ENCODE measurements at places on chromosomes 2 and 18. TPM values are rescaled to one million over a fixed set of nuclear protein-coding genes. Genes with fewer than 3 reads are reported as not detected.

- H3K27me3 ChIP-seq = peaks cover 41% of the 10 kb centered on the region
- H3K4me1 ChIP-seq = peaks cover 15% of the 10 kb centered on the region
- no peak within 1 kb of the TSS for H3K27ac ChIP-seq
- H3K36me3 ChIP-seq = no peaks in the 10 kb centered on the region
- DNase-seq = peak; percentile 74
Observed at GRCh38 chr2:149330127-149331022, at the start of gene LYPD6. Gene LYPD6, plus strand, starts transcription at chr2:149330587. Its CDS starts 107,122 bp downstream, at chr2:149437709.

Gene PRKD3
- total RNA-seq = 39.3 TPM

DNA sequence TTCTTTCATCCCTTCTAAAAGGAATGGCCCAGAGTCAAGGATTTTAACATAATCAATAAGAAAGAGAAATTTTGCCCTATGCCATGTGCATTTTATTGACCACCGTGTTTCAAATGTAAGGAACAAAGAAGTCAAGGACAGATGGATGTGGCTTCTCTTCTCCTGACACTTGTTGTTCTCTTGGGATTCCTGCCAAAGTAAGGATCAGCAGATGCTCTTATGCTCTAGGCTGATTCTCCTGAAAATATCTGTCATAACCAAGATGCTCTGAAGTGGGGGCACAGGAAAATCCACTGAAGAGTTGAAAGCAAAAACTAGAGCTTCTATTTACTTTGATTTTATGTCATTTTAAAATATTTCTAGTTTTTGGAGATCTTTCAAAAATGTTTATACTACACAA is 72.9 kb upstream of the SYT4 start:
- no peak overlapping the region for H3K27ac ChIP-seq
- H3K36me3 ChIP-seq = no peaks in the 10 kb centered on the region
- no peaks in the 10 kb centered on the region for H3K27me3 ChIP-seq
- H3K4me1 ChIP-seq = no peaks in the 10 kb centered on the region

Gene GPR35
- total RNA-seq = 4.7 TPM

Gene FBLN7
- 2.0 TPM for total RNA-seq
